AG20443 (cell line): ENCODE measurements at places on chromosomes 16 and 17.

- no peak for DNase-seq
These were observed 40.2 kb upstream of the CHMP6 start for GRCh38 chr17:80951121-80952090.

- no peak for DNase-seq
These were observed 50.3 kb upstream of the TOX3 start for GRCh38 chr16:52597073-52597771.

- DNase-seq = no peak
These were observed 330.1 kb downstream of the MAP2K6 start for GRCh38 chr17:69744512-69745070.

- no peak for DNase-seq
These were observed 11.1 kb upstream of the CCL5 start for GRCh38 chr17:35891269-35891668.

DNA sequence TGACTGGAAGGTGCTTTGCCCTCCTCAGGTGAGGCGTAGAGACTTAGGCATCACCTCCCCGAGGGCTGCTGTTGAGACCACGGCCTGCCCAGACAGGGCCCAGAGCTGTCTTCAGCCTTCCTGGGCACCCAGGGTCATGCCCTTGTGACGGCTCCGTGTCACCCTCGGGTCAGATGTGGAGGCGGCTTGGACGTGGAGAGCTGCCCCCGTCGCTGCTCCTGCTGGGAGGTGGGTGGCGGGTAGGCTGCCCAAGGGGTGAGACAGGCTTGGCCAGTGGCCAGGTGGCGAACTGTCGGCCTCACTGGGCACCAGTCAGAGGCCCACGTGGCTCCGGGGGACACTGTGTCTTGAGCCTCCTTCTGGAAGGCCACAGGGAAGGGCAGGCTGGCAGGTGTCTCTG is 8.9 kb upstream of the SNAI3 start:
- DNase-seq = no peak

DNA sequence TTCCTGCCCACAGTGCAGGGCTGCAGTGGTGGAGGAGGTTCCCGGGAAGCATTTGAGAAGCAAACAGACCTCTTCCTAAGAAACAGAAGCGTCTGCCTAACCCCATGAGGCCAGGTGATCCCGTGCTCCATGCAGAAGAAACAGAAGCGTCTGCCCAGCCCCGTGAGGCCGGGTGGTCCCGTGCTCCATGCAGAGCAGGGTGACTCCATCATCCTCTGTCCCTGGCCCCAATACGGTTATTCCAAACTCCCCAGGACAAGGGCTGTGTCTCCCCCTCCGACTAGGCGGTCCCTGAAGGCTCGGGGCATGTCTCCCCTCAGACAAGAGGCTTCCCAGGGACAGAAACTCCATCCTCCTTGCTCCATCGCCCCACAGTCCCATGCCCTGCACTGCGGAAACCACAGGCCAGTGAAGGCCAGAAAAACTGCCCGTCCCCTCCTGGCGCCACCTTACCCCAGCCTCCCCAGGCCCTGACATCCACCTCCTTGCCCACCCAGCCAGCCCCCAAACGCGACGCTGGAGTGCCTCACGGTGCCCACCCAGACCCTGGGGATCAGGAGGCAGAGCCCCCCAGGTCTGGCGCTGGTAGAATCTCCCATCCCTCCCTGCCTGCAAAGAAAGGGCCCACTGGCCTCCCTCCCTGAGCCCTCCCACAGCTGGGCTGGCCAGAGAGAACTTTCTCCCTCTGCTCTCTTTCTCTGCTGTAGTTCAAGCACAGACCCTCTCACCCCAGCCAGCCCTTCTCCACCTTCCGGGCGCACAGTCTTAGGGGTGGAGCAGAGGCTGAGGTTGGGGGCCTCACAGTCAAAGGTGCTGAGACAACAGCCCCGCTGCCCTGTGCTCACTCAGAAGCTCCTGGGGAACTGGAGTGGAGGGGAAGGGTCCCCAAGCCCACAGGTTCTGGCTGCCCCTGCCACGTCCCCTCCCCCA is 30.6 kb upstream of the KRT17 start:
- DNase-seq = no peak
